ENCODE measurements at places on chromosomes 3 and 15.

- no peak for DNase-seq
Observed at GRCh38 chr15:68432441-68433064, 590 bp upstream of the ITGA11 start.

GRCh38 chr15:90664650-90665287, 52.4 kb upstream of the BLM start:
- no peak for DNase-seq

DNA sequence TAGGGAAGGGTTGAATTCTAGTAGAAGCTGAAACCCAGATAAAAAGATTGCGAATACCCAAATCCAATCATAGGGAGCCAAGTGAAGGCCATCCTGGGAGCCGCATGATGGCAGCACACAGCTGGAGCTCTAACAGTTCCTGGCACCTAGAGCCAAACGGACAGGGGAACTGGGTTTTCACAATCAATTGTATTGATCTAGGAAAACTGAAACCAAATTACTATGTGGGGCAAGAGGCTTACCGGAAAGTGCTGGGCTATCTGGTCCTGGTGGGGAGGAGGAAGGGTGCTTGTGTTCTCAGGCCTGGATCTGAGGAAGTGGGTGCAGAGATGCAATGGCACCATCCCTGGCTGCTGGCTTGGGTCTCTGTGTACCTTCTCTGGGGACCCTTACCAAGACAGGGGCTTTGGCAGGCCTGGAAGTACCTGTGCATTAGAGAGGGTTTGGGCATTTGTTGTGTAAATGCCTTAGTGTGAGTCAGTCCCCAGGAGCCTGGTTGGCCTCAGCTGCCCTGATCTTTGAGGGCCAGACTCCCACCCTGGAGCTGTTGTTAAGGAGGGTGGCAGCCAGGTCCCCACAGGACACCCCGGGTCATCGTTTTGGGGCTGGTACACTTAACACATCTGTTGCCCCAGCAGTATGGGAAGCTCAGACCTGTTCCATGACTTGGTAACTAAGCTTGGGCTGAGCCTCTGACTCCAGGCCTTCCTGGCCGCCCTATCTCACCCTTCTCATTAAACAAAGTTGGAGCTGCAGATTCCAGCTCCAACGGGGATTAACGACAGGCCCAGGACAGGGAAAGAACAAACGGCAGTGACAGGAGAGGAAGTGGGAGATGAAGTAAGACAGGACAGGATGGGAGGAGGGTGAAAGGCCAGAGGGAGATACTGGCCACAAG, 8.9 kb upstream of the FURIN start:
- DNase-seq, result no peak

GRCh38 chr3:52174896-52175295, 20.7 kb upstream of the POC1A start:
- DNase-seq, result no peak

GRCh38 chr15:28084547-28084946, 14.6 kb downstream of the OCA2 start:
- no peak for DNase-seq

DNA sequence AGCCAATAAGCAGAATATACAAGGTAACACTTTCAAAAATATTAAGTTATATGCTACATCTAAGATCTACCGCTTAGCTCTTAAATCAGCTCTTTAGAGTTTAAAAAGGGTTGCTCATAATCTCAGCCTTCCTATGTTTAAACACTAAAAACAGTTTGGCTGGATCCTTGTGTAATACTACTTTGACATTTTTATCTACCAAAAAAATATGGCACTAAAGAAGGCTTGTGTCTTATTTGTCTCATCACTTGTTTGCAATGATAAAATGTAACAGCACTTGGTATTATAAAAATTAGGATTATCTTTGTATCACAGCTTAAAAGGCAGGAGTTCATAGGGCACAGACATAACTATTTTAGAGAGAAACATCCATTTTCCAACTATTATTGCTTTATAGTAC, 9.8 kb downstream of the ANKRD28 start:
- DNase-seq, result no peak

GRCh38 chr3:10721101-10721500, 94.9 kb upstream of the SLC6A11 start:
- DNase-seq, result no peak

- no peak for DNase-seq
Observed at GRCh38 chr3:120425572-120426250, 25.1 kb downstream of the FSTL1 start.

DNA sequence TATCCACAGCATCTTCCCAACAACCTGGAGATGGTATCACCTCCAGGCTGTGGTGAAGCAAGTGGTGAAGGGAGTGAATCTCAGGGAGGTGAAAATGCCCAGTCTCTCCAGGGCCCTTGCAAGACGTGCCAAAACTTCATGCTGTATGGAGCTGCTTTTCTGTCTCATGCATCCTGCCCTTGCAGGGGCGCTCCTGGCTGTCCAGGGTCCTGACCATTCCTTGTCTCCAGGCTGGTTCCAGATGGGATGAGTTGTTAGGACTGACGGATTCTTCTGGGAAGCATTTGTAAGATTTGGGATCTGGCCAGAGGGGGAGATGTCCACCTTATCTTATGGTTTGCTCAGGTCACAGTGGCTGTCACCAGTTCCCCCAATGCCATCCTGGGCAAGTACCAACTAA, 15.8 kb downstream of the TGM4 start:
- no peak for DNase-seq

DNA sequence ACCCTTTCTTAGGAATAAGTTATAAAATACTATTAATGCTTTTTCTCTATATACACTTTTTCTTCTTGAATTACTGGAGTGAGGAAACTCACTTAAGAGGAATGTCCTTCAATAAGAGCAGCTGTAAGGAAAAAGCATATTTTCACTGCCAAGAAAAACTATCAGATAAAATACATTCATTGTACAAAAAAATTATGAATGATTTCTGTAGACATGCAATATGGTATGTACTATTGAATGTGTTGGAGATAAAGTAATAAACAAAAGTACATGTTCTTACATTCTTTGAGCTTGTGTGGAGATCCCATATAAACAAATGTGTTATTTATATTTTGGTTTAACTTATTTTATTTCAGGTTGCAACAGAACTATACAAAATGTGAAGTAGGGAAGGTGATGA, 241.0 kb upstream of the ZNF717 start:
- DNase-seq, result no peak

GRCh38 chr3:58539626-58540025, 2.6 kb upstream of the ACOX2 start:
- DNase-seq, result no peak

DNA sequence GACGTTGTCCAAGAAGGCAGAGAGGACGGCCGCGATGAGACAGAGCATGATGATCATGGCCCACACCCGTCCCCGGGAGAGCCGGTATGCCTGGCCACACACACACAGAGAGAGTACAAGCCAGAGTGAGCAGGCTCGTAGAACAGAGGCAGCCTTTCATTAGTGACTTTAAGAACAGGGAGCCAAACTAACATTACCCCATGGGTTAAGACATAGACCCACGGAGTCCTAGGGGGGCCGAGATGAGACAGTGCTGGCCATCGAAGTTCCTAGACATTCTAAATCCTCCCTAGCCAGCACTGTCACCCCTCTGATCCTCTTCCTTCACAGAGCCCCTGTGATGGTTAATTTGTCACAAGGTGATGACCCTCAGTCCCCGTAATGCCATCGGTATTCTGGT, 114.0 kb downstream of the OCA2 start:
- DNase-seq, result no peak

- DNase-seq, result no peak
Observed at GRCh38 chr15:98651581-98652220, 3.4 kb downstream of the IGF1R start.

DNA sequence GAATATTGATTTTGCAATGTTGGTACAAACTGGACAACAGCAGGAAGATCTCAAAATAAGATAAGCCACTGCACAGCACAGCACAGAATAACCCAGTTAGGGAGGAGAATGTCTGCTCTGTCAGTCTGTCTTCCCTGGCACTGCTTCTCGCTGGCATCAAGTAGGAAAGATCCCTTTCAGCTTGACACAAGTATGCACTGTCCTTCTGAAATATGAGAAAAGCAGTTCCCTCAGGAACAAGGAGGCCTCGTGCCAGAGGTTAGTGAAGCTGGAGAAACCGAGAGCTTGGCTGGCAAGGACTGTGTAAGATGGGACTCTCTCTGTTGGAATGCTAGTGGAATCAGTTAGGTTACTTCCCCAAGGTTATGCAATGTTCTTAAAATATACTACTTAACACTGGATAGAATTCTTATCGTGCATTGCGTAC, 59.1 kb downstream of the FMN1 start:
- DNase-seq, result no peak

DNA sequence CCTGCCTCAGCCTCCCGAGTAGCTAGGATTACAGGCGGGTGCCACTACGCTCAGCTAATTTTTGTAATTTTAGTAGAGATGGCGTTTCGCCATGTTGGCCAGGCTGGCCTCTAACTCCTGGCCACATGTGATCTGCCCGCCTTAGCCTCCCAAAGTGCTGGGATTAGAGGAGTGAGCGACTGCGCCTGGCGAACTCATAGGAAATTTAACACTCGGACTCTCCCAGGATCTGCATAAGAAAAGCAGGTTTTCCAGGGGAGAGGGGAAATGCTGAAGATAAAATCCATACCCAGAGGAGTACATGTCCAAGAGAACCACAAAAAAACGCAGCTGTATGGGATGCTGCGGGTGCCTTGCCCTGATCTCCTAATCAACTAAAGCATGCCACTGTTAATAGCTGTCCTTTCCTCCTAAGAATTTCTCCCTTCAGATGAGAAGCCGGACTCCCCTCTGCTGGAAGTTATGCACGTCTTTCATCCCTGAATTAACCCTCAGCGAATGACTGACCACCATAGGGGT, 25.3 kb upstream of the TGFBR2 start:
- no peak for DNase-seq

GRCh38 chr3:175818811-175819464, 959.8 kb downstream of the NAALADL2 start:
- no peak for DNase-seq

- DNase-seq, result no peak
Observed at GRCh38 chr3:187811585-187812250, 66.5 kb upstream of the BCL6 start.

DNA sequence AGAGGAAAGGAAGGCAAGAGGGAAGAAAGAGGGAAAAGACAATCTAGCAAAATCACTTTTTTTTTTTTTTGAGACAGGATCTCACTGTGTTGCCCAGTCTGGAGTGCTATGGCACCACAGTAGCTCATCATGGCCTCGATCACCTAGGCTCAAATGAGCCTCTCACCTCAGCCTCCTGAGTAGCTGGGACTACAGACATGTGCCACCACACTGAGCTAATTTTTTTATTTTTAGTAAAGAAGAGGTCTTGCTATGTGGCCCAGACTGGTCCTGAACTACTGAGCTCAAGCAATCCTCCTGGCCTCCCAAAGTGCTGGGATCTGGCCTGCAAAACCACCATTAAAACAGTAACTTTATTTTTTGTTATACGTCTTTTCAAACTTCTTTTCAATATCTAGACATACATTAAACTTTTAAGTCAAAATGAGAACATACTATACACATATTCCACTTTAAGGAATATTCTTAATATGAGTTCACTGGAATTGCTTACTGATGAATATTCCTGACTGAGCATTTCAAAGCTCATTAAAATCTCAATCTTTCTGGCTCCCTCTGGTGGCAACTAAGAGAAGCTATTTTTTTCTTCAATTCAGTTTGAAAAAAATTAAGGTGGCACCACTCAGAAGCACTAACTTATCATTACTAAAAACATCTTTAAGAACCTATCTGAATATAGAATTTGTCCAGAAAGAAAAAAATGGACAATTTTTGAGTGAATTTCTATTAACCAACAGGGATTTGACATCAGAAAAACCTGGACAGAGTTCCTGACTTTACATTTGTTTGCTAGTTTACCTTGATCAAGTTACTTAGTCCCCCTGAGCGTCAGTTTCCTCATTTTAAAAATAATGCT, 40.9 kb downstream of the UACA start:
- DNase-seq, result no peak

DNA sequence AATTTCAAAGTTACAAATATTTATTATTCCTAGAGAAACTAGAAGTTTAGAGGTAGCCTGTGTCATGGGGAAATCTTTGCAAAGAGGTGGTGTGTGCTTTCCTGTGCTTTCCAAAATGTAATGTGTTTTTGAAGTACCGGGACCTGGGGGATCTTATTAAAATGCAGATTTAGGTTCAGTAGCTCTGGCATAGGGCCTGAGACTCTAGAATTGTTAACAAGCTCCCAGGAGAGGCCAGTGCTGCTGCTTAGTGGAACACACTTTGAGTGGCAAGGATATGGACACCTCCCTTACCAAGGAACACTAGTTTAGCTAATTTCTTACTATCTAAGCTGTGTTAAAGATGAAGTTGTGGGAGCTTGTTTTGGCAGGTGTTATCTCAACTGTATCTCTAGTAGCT, 428.9 kb downstream of the VGLL3 start:
- DNase-seq, result no peak

GRCh38 chr3:189626286-189626685, 4.9 kb upstream of the TP63 start:
- no peak for DNase-seq

DNA sequence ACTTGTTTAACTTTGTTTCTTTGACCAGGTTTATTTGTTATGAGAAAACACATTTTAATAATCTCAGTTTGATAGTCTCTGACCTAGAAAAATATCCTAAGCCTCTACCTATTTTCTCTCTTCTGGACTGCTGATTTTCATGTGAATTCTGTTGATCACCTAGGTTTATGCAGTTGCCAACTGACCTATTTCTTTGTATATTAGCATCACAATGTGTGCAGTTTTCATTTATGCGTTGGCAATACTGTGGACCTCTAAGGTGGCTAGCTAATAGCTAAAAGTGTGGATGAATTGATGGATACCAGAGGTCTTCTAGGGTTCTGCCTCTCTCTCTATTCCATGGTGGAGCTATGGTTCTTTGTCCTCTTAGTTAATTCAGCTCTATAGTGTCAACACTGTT, 72.1 kb downstream of the LRRC49 start:
- DNase-seq, result no peak

DNA sequence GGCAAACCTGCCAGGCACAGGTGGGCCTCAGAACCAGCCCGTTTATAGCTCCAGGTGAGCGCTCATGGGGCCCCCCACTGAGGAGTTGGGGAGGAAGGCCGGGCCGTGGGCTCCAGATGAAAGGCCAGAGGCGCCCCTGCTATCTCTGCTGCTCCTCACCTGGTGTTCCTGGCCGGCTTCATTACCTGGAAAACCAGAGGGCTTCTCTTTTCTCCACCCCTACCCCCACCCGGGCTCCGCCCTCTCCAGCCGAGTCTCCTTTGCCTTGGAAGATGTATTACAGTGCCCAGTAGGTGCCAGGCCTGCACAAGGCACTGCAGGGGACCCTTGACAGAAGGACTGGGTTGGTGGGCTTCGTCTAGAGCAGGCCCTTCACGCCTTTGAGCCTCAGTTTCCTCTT, 111.4 kb downstream of the WNT7A start:
- no peak for DNase-seq

- no peak for DNase-seq
Observed at GRCh38 chr3:56205406-56205805, 262.9 kb downstream of the ERC2 start.
